ENCODE measurements at places on chromosomes 4 and X.

GRCh38 chr4:125727931-125728330 lies 413.2 kb downstream of the FAT4 start:
- DNase-seq, result no peak

DNA sequence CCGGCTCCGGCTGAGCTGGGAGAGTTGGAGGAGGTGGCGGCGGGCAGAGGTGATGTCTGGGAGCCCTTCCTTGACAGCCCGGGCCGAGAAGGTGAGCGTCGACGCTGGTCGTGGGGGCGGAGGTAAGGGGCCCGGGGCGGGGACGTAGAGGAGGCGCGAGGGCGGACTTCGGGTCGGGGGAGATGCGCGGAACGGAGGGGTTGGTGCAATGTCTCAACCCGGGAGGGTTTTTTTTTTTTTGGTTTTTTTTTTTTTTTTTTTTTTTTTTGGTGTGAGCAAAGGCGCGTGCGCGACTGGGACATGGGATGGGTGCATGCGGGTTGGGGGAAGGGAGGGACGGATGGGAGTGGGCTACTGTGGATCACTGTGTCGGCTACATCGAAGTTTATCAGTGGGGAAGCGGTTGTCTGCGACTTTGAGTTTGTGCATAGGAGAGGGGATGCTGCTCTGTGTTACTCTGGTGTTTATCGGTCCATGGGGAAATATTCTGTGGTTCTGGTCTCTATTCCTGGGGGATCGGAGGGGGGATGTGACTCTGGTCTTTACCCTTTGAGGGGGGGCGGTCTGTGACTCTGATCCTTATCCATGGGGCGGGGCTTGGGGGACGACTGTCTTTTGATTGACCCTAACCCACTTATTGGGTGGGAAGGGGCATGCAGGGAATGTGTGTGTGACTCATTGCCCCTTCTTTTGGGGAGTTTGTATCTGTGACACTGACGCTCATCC lies 537 bp downstream of the RBM10 start:
- DNase-seq, result no peak

DNA sequence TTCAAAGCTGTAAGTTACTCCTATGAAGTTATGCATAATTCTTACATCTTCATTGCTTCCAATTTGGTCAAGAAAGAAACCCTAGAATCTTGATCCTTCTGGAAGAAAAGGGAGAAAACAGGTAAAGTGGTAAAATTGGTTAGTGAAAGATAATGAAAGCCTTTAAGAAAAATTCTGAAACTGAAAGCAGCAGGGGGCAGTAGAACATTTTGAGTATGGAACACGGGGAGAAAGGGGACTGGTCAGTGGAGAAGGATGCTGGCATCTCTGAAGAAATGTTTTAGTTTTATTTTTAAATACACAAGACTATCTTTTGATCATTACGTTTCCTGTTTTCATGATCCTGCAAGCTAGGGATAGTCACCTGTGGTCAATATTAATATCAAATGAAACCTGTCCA lies 54.3 kb downstream of the SLIT2 start:
- no peak for DNase-seq

DNA sequence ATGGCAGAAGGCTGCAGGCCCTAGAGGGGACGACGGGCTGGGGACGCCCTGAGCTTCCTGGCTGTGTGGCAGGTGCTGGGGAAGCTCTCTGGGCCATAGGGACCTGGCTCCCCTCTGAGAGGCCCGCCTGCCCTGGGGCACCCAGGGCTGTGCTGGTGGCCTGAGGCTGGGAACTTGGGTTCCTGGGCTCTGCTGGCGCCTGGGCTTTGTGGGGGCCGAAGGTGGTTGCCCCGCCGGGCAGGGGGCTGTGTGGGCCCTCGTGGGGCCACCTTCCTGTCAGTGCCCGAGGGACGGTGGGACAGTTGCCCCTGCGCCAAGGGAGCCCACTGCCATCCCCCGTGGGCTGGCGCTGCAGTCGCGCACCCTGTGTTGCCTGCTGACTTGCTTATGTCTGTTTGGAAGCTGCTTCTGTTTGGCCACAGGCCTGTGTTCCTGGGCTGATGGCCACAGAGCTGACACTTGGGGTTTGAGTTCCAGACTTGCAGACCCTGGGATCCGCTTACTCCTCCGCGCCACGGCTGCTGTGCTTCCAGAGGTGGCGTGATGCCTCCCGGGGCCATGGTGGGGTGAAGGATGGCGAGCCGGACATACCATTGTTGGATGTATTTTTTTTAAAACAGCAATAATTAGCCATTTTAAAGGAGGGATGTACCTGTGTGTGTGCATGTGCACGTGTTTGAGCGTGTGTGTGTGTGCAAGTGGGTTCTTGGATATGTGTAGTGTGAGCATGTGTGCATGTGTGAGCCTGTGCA lies 8.5 kb downstream of the NAT8L start:
- DNase-seq, result no peak

GRCh38 chr4:13548059-13548983 lies 4.0 kb upstream of the NKX3-2 start:
- peak; percentile 27 for DNase-seq

DNA sequence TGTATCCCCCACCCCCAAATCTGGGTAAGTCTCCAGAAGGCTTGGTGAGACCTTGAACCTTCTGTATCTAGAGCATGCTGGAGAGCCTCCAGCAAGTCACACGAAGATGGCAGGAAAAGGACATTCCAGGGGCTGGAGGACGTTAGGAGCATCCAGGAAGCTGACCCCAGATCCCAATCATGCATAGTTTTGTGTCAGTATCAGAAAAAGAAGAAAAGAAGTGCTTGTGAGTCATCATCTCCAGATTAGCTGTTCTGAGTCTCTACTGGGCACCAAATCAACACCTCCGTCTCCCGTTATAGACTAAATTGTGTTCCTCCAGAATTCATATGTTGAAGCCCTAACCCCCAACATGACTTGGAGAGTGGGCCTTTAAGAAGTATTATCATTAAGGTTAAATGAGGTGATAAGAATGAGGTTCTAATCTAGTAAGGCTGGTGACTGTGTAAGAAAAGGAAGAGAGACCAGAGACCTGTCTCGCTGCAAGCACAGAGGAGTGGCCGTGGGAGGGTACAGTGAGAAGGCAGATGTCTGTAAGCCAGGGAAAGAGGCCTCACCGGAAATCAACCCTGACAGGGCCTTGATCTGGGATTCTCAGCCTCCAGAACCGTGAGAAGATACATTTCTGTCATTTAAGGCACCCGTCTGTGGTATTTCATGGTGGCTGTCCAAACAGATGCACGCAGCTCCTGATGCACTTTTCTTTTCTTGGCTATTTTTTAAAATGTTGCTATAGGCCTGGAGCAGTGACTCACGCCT lies 38.1 kb upstream of the CLDN24 start:
- no peak for DNase-seq

- DNase-seq, result no peak
Observed at GRCh38 chr4:4432341-4433125, 45.6 kb downstream of the NSG1 start.

GRCh38 chrX:101682723-101683122 lies 23.1 kb upstream of the ARMCX2 start:
- no peak for DNase-seq

- no peak for DNase-seq
Observed at GRCh38 chr4:42817913-42818312, 74.6 kb upstream of the GRXCR1 start.

DNA sequence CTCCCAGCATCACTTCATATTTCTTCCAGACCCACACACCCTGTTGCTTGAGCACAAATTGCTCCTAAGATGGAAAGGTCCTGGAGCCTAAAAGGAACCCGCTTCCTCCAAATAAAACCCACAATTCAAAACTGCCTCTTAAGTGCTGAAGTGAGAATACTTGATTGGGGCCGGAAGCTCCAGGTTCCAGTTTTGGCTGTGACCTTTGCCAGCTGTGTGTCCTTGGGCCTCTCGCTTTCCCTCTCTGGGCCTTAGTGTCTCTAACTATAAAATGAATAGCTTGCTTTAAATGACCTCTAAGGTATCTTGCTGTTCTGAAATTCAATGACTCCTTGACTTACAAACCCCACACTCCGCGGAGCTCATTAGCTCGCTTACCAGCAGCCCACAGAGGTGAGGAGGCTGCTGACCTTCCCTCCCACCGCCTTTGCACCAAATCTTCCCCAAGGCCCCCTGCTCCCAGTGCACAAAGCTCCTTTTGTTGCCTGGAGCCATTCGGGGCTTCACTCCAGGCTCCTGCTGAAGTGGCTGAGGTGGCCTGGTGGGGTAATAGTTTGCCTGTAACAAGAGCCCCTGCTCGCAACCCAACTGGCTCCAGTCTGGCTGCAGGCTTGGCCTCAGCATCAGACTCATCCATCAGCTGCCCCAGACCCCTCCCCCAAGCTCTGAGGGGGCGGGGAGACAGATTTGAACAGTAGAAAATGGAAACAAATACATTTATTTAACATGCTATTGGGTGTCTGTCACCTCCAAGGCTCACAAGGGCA lies 21.8 kb downstream of the STARD8 start:
- DNase-seq, result no peak

GRCh38 chr4:99383399-99383798 lies 30.9 kb upstream of the ADH1C start:
- DNase-seq, result no peak
